NCI-H1436 (cell line): ENCODE measurements at places on chromosomes 1 and 21.

GRCh38 chr1:215819114-215819513 lies 252.0 kb downstream of the KCTD3 start:
- no peak for DNase-seq

GRCh38 chr1:223712850-223713474 lies 623 bp downstream of the CAPN2 start:
- DNase-seq = no peak

DNA sequence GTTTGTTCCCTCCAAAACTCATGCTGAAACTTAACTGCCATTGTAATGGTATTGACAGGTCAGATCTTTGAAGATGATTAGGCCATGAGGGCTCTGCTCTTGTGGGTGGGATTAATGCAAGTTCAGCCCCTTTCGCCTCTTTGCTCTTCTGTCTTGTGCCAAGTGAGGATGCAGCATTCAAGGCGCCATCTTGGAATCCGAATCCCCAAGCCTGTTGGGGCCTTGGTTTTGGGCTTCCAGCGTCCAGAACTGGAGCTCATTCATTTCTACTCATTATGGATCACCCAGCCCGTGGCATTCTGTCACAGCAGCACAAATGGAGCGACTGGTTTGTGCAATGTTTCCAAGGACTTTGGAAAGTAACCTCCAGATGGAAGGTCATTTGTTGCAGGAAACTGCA lies 5.6 kb downstream of the TTC34 start:
- no peak for DNase-seq

DNA sequence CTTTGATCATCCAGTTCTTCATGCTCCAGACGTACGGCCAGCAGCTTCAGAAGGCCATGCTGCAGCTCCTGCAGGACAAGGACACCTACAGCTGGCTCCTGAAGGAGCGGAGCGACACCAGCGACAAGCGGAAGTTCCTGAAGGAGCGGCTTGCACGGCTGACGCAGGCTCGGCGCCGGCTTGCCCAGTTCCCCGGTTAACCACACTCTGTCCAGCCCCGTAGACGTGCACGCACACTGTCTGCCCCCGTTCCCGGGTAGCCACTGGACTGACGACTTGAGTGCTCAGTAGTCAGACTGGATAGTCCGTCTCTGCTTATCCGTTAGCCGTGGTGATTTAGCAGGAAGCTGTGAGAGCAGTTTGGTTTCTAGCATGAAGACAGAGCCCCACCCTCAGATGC lies 32.5 kb downstream of the MX1 start:
- DNase-seq = no peak

DNA sequence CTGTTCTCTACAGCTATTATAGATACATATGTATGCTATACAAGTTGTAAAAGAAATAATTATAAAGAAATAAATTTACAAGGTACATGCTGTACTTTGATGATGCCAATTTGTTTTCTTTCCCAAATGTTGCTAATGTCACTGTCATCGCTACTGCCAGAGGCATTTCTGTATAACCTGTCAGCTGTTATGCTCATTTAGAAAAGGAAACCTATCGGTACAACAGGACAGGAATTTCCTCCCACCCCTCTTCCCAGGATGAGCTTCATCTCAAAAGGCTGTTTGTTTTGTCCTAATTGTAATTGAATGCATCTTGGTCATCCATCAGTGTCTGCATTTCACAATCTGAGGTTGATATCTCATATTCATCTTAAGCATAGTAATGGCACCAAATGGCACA lies 975.7 kb downstream of the TTLL7 start:
- no peak for DNase-seq

GRCh38 chr21:37870221-37870620 lies 46.0 kb downstream of the KCNJ6 start:
- no peak for DNase-seq

DNA sequence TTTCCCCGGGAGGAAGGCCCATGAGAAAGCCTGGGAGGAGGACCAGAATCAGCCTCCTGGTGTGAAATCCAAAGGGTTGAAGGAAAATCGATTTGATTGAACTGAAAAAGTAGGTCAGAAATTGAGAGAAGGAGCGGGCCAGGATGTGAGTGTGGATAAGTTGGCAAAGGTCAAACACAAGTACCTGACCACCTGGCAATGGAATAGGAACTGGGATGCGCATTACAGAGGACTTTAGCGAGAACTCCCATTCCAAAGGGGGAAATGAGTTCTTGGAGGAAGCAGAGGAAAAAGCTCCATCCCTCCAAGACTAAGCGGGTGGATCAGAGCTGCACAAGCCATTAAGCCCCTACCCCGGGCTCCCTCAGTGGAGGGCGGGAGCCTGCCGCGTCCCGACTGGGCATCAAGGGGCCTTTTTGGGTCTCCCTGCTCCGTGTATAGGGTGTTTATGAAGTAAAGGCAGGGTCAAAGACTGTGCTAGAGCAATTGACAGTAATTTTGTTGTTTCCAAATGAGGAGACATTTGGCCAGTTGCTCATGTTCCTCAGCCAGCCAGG lies 56.4 kb downstream of the TGFB2 start:
- DNase-seq = no peak
